ENCODE measurements at places on chromosomes 16 and 17.

- DNase-seq, result no peak
These were observed 2.4 kb downstream of the DOC2B start for GRCh38 chr17:179066-179432.

- DNase-seq, result no peak
These were observed 39.4 kb upstream of the MRC2 start for GRCh38 chr17:62588109-62588508.

DNA sequence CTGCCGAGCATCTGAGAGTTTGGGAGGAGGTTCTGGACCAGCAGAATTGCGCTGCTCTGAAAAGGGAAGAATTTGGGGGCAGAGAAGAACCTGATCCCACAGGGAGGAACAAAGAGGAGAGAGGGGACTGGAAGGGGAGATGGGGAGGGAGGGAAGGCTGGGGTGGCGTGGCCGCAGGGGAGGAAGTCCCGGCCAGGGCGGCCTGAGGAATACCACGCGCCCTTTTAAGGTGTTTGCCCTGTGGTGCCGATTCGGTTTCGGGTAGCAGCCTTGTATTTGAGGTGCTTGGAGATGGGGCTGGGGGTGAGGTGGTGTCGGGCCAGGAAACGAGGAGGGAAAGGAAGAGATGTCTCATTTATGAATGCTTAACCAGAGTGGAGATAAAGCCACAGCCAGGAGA, 51.3 kb downstream of the AKAP1 start:
- no peak for DNase-seq

GRCh38 chr16:13093661-13094060, 192.3 kb downstream of the SHISA9 start:
- DNase-seq, result no peak

DNA sequence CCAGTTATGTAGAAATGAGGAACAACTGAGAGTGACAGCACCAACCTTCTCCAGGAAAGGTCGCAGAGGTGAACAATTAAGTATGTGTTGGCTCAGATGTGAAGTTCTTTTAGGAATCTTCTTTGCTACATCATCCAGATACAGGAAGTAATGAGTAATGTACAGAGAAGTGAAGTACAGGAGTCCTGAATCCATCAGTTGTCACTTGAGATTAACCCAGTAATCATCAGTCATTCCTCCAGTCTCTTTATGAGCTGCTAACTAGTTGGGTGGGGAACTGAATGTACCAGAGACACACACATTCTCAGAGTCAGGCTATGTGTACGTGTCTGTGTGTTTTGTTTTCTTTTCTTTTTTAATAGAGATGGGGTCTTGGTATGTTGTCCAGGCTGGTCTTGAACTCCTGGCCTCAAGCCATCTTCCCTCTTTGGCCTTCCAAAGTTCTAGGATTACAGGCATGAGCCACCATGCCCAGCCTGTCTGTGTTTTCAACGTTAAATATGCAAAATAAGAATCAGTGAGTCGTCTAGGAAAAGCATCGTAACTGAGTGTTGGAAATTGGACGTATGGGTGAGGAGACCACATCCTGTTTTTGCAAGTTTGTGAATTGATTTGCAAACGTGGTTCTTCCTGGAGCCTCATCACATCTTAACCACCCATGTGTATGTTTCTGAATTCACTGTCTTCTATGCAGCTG, 19.9 kb downstream of the ZNF200 start:
- no peak for DNase-seq

- no peak for DNase-seq
These were observed at the start of gene SOX9 for GRCh38 chr17:72120642-72121163. Gene SOX9 (plus strand): TSS chr17:72121020. CDS start chr17:72121392, 372 bp downstream.

- no peak for DNase-seq
These were observed 157.7 kb downstream of the CCDC182 start for GRCh38 chr17:57587193-57587969.

GRCh38 chr16:46929378-46930332, 43.8 kb downstream of the DNAJA2 start:
- DNase-seq, result peak; percentile 54

- DNase-seq, result no peak
These were observed 15.4 kb downstream of the SMTNL2 start for GRCh38 chr17:4599505-4600281.

DNA sequence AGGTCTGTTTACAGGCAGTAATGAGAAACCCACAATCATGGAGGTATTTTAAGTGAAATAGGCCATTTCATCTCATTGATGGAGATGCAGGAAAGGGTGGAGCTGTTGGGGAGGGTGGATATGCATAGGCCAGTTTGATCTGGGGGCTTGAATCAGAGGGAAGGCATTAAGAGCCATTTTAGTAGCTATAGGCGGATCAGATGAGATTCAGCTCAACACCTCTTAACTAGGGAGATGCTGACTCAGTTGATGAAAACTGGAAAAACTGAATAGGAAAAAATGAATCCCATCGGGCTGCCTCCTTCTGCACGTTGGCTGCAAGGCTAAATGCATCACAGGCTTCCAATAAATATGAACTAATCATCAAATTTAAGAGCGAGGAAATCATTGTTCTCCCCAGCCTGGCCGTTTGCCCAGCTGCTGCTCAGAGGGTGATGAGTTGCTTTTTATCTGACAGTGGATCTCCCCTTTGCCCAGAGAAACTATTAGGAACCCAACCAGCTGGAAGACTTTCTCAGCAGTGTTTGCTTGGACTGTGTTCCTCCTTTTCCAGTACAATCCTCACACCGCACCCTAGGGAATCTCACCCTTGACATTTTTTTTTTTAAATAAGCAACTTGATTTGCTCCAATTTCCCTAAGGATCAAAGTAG, 149.6 kb downstream of the SOX9 start:
- no peak for DNase-seq

- no peak for DNase-seq
These were observed 19.1 kb downstream of the UNC13D start for GRCh38 chr17:75825149-75825552.

GRCh38 chr17:7233701-7234082, 625 bp downstream of the DVL2 start:
- no peak for DNase-seq

DNA sequence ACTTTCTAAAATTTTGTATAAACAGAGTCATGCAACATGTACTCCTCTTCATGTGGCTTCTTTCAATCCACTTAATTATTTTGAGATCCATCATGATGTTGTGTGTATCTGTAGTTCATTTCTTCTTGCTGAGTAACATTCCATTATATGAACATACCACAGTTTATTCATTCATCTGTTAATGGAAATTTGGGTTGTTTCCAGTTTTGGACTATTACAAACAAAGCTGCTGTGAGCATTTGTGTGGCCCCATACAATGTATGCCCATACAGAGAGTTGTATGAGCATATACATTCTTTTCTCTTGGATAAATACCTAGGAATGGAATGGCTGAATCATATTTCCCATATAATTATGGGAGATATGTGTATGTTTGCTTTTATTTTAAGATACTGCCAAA, 85.6 kb downstream of the CLEC16A start:
- no peak for DNase-seq

DNA sequence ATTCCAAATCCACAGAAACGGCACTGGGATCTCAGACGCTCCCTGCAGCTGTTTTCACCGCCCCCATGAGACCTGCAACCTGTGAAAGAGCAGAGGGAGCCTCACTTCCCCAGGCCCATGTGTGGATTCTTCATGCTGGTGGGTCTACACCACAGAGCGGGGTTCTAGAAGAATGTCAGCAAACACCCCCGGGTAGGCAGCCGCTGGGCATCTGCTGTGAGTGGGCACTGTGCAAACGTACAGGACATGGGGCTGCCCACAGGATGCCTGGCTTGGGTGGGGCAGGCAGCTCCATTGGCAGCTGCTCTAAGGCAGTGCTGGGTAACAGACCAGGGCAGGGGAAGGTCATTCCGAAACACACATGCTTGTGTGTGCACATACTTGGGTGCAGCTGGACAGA, 174.9 kb downstream of the RBFOX3 start:
- DNase-seq, result no peak

DNA sequence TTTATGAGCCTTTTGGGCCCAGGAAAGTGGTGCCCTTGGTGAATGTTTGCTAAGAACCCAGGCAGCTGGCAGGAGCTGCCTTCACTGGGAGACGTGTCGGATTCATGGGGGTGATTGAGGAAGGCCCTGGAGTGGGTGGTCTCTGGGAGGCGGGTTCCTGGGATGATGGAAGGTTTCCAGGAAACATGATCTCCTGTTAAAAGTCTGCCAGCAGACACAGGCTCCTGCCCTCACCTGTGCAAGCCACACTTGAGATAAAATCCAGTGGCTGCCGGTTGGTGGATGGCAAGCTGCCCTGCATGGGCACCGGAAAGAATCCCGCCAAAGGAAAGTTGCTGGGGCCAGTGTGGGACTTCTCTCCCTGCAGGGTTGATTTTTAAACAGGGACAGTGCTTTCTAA, 189.0 kb upstream of the CIBAR2 start:
- no peak for DNase-seq

GRCh38 chr17:27339836-27340550, 46.1 kb downstream of the WSB1 start:
- DNase-seq, result no peak

DNA sequence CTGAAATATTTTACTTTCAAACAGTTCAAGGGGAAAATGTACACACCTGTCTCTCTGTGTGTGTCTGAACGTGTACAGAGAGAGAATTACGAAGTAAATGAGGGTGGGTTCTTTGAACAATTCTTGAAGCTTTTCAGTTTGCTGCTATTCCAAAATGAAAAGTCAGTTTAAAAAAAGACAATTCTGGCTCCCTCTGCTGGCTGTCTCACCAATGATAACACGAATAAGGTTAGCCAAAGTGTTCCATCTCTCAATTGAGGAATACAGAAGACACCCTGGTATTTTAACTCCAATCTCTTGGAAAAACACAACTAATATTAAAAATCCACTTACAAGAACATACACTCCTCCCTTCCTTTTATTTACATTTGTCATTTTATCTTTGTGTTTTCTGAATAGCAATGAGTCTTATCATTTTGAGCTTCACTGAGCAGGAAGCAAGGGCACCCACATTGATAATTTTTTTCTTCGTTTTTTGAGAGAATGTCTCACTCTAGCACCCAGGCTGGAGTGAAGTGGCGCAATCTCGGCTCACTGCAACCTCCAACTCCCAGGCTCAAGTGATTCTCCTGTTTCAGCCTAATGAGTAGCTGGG, 20.5 kb downstream of the EFTUD2 start:
- DNase-seq, result no peak

DNA sequence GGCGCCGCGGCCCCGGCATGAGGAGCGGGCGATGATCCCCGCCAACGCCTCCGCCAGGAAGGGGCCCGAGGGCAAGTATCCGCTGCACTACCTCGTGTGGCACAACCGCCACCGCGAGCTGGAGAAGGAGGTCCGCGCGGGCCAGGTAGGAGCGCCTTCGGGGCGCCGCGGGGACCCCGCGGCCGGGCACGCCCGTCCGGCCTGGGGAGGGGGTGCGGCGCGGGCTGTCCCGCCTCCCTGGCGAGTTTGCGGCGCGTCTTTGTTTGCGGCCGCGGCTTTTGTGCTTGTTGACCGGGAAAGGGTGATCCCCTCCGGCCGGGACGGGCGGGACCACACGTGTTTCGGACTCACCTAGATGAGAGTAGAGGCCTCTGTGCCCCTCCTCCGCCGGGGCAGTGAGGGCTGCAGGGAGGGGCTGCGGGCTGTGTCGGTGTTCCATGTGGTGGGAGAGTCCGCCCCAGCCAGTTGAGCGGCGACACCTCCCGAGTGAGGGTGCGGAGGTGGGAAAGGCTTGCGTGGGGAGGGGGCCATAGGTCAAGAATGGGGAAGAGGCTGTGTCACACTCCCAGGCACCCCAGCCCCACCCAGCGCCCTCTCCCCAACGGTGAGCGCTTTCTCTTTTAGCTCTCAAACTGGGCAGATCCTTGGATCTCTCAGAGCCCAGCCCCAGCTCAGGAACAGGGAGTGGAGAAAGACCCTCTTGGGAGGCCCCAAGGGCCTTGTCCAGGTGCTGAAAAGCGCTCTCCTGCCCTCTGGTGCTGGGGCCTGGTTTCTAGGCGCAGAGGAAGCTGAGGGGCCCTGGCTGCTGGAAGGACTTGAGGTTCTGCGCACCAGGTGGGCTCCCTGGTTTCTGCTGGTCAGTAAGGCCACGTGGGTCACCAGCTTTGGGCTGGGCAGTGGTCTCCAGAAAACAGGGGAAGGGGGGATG, 923 bp downstream of the ANKRD13B start:
- no peak for DNase-seq

- no peak for DNase-seq
These were observed 73.3 kb upstream of the IRX6 start for GRCh38 chr16:55250701-55251100.

GRCh38 chr17:45907750-45908395, 13.5 kb downstream of the MAPT start:
- no peak for DNase-seq

- no peak for DNase-seq
These were observed 53.1 kb downstream of the PRMT7 start for GRCh38 chr16:68363658-68364521.

- no peak for DNase-seq
These were observed 1.6 kb downstream of the CAPN15 start for GRCh38 chr16:529012-529575.

DNA sequence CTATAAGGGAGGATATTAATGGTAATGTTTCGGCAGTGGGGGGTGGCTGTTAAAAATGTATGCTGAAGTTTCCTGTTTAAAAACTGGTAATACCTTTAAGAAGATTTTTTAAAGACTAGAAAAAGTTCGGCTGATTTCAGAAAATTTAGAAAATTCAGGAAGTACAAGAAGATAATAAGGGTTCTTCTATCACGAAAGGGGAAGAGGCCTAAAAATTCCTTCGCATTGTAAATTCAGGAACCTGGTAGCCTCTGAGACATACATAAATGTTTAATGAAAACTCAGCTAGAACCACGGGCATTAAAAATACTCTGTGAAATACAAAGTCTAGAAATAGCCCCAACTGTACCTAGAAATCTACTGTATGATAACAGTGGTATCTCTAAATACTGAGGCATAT, 181.2 kb downstream of the PARN start:
- DNase-seq, result no peak

GRCh38 chr16:2087748-2088631, 40.2 kb downstream of the TSC2 start:
- DNase-seq, result no peak

GRCh38 chr17:7307686-7308624, 527 bp downstream of the EIF5A start:
- DNase-seq, result peak; percentile 46

DNA sequence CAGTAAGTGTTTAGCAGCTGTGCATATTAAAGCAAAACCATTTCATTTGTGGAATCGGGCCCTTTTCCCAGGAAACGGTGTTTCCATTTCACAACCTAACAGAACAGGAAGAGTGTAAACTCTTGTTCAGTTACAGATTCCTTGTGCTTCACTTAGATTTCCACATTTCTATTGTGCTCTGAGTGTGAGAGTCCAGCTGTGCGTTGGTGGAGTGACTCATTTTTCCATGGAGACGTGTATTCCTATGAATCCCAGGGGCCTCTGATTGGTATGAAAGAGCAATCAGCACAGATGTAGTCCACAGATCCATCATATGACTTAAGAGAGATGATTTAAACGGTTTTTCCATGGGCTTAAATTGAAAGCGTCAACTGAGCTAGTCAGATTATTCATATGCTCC, 13.3 kb upstream of the CAVIN1 start:
- DNase-seq, result no peak

- DNase-seq, result peak; percentile 78
These were observed 135.4 kb upstream of the CHMP6 start for GRCh38 chr17:80855948-80856862.

Data from stimulated activated CD4-positive, alpha-beta T cell treated with anti-CD3 and anti-CD28 coated beads, Interleukin-12 subunit alpha, Interleukin-12 subunit beta, amount 100 ng/mL, for 4 hours (primary cell).